ENCODE measurements at places on chromosomes 6 and 20. TPM values are rescaled to one million over a fixed set of nuclear protein-coding genes. Genes with fewer than 3 reads are reported as not detected.

The PM20D2 gene
- 34.2 TPM for polyA plus RNA-seq

The SYNDIG1 gene
- polyA plus RNA-seq: 6.8 TPM

The ETV7 gene
- polyA plus RNA-seq: 0.30 TPM

The PXDC1 gene
- polyA plus RNA-seq: 9.9 TPM

DNA sequence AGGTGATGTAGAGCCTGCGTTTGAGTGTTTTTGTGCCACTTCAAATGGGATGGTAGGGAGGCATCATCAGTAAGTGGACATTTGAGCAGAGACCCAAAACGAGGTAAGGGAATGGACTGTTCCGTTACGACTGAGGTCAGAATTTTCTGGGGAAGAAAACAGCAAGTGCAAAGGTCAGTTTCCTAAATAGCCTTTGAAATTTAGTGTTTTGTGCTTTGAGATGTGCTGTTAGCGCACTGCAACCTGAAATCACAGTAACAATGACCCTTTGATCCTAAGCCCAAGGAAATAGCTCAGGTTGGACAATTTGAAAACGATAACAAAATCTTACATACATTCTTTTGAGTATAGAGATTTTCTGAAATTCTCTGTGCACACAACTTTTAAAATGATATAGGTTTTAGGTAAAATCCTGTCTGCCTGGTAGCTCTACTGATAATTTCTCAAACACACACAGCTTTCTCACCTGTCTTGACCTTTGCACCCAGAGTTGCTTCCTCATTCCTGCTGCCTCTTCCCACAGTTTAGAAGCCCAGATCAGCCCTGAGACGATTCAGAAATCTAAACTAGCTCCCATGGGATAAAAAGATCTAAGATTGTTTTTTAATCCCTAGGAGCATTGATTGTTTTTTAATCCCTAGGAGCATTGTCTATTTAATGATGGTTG is 22.1 kb downstream of the DCBLD1 start:
- DNase-seq: no peak

DNA sequence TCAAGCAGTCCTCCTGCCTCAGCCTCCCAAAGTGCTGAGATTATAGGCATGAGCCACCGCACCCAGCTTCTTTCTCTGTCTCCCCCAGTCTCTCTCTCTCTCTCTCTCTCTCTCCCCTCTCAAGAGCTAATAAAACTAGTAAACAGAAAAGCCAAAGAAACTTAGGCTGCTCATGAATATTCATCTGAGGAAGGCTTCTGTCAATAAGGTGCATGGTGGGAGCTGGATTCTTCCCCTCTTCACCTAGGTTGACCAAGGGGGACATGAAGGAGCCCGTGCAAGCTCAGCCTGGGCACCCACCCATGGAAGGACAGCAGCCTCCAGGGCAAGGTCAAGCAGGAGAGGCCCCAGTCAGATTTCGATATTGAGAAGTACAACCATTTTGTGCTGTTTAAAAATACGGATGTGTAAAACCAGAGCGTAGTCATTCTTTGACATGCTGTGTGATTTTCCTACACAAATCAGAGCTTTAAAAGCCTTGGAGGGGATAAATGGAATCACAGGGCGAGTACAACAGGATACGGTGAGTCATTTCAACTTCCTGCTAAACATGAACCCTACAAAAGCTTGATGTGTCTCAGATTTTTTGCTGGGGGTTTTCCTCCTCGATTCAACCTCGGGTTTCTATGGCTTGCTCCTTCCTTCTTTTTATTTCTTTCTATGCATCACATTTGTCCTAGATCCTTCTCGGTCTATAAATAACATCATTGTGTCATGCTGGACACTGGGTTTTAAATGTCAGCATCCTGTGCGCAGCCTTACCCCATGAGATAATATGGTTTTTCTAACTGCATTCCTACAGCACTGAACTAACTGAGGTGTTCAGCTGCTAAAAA is 368.9 kb upstream of the JARID2 start:
- DNase-seq: no peak

GRCh38 chr20:16013631-16014030 is 559.6 kb downstream of the KIF16B start:
- no peak for DNase-seq

GRCh38 chr20:60431349-60431748 is 473.1 kb downstream of the CDH26 start:
- no peak for DNase-seq

- DNase-seq: peak; percentile 64
Observed at GRCh38 chr6:46781478-46782378, 11.5 kb upstream of the MEP1A start.

DNA sequence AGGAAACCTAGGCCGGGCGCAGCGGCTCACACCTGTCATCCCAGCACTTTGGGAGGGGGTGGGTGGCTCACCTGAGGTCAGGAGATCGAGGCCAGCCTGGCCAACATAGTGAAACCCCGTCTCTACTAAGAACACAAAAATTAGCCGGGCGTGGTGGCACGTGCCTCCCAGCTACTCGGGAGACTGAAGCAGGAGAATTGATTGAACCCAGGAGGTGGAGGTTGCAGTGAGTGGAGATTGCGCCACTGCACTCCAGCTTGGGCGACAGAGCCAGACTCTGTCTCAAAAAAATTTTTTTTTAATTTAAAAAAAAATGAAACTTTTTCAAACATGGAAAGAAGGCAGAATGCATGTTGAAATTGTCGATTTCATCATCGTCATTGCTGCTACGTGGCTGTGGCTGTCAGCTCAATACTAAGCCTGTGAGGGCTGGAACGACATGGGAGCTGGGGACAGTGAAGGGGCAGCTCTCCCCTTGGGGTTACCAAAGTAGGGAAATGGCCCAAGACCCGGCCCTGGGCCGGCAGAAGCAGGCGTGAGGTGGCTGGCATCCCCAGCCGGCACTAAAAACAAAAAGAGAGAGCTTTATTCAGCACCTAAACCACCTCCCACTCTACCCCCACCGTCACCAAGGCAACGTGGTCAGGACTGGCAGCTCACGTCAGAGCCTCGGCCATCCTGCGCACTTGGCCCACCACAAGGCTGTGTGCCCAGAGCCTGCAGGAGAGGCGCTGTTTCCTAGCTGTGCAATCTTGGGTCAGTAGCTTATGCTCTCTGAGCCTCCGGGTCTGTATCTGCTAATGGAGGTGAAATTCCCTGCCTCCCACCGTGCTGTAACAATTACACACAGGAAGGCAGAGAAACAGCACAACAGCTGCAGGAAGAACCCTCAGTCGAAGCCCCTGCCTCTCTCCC is 30.8 kb downstream of the AGPAT4 start:
- DNase-seq: peak; percentile 65

- DNase-seq: no peak
Observed at GRCh38 chr6:26331218-26332073, 33.6 kb upstream of the BTN3A2 start.

DNA sequence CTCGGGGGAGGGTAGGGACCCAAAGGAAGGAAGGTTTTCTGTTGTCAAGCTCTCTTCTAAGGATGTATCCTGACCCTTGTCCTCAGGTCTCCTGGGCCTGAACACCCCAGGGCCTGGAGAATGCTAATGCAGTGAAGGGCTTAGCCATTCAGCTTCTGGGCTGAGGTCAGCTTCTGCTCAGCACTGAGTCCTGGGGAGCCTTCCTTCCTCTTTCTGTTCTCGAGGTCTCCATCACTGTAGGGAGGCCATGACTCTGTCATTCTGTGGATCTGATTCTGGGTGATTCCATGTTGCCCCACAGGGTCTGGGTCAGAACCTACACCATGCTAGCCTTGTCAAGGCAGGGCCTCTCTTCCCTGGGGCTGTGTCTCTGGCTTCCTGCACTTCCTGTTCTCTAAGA is 712.7 kb downstream of the DHX35 start:
- no peak for DNase-seq

GRCh38 chr6:20715135-20715806 is 181.0 kb downstream of the CDKAL1 start:
- DNase-seq: no peak

GRCh38 chr6:110564703-110565421 is 88.4 kb upstream of the SLC22A16 start:
- no peak for DNase-seq

DNA sequence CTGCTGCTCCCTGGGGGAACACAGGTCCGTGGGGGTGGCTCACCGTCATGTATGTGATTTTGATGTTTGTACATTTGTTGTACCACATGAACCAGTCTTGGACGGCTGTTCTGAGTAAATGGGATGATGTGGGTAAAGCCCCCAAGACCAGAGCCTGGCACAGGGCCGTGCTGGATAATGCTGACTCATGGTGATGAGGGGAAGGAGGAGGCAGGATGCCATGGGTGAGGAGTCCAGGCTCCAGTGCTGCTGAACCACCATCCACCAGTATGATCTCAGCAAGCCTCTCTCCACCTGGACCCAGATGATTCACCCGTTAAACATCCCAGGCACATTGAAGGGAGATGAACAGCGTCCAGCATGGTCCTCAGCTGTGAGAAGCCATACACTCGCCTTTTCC is 9.6 kb upstream of the APCDD1L start:
- DNase-seq: no peak

- DNase-seq: no peak
Observed at GRCh38 chr6:44478158-44478557, 90.7 kb downstream of the CDC5L start.

DNA sequence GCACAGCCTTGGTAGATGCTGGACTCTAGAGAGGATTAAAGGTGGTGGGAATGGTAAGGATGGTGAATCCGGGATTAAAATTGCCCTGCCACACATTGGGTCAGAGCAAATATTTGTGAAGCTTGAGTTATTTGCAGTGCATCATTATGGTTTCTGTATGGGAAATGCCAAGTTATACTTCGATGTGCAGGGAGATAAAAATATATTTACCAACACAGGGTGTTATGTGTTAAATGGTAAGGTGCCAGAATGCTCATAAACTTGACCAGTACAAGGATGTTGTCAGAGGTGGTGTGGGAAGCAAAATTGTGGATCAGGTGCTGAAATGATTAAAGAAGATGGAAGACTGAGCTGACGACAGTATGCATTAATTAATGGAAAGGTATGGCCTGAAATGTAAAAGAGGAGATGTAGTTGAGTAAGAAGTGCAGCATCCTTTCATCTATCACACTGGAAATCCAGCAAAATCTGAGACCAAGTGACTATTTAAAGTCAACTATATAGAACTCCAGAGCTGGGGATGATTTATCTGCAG is 262.3 kb downstream of the ADGB start:
- no peak for DNase-seq

GRCh38 chr6:89979481-89980119 is 85.3 kb downstream of the GJA10 start:
- DNase-seq: no peak

- no peak for DNase-seq
Observed at GRCh38 chr20:57584768-57585461, 24.0 kb downstream of the PCK1 start.

- DNase-seq: no peak
Observed at GRCh38 chr6:110981202-110981600, 637 bp upstream of the RPF2 start.

DNA sequence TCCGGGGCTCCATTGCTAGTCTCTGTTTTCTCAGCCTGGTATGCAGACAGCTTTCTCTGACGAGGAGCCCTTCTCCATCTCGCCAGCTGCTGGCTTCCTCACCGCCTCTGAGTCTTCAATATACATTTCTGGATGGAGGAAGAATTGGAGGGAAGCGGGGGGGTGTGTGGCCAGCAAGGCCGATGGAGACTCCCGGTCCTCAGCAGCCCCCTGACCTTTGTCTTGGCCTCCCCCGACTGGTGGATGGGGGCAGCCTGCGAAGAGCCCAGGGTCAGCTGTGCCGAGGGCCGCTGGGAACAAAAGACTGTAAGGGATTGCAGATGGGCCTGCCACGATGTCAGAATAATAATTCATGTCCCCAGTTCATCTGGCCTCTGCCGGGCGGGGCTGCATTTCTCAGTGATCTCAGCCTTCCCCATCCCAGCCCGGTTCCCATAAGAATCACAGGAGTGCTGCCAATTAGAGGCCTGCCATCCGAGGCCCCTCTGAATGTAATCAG is 54.3 kb upstream of the STX16 start:
- DNase-seq: no peak

DNA sequence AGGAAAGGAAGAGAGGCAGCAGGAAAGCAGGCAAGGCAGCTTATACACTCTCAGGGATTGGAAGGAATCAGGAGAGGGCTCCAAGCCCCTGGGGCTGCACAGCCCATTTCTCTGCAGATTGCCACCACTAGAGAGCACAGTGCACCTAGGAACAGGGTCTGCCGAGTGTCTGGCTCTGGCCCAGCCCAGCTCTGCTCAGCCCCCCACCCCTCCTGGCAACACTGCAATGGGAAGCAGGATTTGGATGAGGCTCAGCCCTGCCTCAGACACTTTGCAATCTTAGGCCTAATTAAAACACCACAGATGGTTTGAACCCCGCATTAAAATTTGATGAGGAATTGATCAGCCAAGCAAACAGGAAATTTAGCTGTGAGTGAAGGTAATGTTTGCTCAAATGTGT is 252.7 kb downstream of the DHX35 start:
- DNase-seq: no peak

DNA sequence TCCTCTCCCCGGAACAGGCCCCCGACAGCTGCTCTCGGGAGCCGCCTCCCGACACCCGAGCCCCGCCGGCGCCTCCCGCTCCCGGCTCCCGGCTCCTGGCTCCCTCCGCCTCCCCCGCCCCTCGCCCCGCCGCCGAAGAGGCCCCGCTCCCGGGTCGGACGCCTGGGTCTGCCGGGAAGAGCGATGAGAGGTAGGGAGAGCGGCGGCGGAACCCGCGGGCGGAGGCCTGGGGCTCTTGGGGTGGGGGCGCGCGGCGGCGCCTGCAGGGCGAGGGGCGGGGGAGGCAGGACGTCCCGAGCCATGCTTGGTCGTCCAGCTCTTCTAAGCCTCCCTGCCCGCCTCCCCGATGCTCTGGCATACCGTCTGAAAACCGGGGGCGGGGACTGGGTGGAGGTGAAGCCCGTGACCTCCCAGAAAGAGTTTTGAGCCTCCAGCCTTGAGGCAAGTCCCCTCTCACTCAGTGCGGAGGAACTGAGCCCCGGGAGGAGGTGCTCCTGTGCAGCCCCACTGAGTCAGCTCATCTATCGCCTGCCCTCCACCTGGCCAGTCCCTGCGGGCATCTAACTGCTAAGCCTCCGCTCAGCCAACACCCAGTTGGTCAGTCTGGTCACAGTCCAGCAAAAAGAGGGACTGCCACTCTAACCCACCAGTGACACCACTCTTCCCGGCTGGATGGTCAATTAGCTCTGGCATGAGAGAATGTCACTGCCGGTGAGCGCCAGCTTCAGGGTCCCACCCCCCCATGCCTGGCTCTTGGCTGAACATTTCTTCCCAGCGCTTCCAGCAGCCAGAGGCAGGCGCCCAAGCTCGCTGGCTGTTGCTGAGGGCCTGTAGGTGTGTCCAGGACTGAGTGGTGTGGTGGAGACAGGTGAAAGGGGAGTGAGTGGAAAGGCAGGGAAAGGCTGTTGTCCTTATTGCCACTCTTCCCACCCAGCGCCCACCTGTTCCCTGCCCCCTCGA is 482 bp downstream of the DDR1 start:
- DNase-seq: peak; percentile 37

DNA sequence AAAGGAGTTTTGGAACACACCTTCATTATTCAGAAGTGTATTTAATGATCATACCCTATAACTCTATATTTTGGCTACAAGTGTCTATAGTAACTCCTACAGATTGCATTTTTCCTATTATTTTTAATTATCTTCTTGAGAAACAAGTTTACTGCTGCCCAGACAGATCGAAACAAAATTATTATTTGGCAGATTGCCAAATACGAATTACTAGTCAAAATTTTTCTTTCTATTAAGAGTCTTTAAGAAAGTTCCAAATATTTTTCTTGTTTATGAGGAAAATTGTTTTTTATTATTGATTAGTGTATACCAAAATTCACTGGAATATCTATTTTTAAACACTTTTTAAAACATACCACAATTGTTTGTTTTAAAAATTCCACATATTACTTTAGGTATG is 821.9 kb upstream of the SLC35B3 start:
- DNase-seq: no peak

GRCh38 chr6:36546308-36546919 is 865 bp downstream of the STK38 start:
- no peak for DNase-seq

Measured in right lung (tissue), 10 donors.